ENCODE measurements at places on chromosomes 13 and 19. TPM values are rescaled to one million over a fixed set of nuclear protein-coding genes. Genes with fewer than 3 reads are reported as not detected.
A peak's percentile ranks its signal among the peaks of the same experiment; 100 is the strongest.

- DNase-seq = no peak
Observed at GRCh38 chr19:48925240-48925843, 8.2 kb upstream of the DHDH start.

DNA sequence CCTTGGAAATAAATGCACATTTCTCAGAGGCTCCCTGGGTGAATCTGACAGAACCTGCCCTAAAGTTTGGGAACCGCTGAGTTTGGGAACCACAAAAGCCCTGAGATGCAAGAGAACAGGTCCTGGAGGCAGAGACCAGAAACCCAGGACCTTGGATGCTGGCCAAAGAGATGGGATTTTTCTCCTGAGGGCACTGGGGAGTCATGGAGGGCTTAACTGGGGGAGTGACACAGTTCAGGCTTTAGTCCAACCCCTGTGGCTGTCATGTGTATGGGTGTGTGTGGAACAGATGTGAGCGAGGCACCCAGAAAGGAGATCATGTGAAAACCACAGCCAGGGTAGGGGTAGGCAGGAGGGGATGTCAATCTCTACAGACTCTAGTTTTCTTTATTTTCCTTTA lies 3.9 kb upstream of the NCCRP1 start:
- no peak for DNase-seq

- DNase-seq = no peak
Observed at GRCh38 chr19:20558011-20558410, 7.6 kb downstream of the ZNF737 start.

DNA sequence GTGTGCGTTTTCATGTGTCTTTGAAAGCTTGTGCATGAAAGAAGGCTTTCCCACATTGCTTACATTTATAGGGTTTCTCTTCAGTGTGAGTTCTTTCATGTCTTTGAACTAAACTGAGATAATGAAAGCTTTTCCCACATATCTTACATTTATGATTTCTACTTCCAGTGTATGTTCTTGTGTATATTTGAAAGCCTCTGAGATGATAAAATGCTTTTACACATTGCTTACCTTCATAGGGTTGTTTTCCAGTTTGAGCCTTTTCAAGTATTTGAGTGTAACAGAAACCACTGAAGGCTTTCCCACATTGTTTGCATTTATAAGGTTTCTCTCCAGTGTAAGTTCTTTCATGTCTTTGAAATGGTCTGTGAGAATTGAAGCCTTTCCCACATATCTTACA lies 9.8 kb upstream of the ZNF441 start:
- DNase-seq = no peak

GRCh38 chr19:42076380-42076944 lies 496 bp downstream of the ZNF574 start:
- DNase-seq = peak; percentile 82

- DNase-seq = no peak
Observed at GRCh38 chr13:26378116-26378515, 124.2 kb downstream of the CDK8 start.

- DNase-seq = no peak
Observed at GRCh38 chr13:77425705-77426104, 98.8 kb upstream of the MYCBP2 start.

DNA sequence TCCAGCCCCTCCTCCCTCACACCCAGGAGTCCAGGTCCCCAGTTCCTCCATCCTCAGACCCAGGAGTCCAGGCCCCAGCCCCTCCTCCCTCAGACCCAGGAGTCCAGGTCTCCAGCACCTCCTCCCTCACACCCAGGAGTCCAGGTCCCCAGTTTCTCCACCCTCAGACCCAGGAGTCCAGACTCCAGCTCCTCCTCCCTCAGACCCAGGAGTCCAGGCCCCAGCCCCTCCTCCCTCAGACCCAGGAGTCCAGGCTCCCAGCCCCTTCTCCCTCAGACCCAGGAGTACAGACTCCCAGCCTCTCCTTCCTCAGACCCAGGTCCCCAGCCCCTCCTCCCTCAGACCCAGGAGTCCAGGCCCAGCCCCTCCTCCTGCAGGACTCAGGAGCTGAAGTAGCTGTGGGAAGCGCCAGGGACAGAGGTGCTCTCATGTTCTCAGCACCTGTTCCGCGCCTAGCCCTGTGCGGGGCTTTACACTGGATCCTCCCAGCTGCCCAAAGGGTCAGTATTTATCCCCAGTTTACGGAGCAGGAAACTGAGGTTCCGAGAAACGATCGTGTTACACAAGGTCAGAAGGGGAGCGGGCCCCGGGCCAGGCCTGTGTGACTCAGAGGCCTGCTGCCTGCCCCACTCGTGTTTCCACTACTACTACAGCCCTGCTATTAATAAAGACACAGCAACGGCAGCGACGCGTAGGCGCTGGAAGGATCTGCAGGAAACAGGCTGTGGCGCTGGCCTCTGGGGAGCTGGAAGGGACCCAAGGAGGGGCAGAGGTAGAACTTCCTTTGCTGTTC lies 1.7 kb upstream of the SBK3 start:
- DNase-seq = peak; percentile 79

DNA sequence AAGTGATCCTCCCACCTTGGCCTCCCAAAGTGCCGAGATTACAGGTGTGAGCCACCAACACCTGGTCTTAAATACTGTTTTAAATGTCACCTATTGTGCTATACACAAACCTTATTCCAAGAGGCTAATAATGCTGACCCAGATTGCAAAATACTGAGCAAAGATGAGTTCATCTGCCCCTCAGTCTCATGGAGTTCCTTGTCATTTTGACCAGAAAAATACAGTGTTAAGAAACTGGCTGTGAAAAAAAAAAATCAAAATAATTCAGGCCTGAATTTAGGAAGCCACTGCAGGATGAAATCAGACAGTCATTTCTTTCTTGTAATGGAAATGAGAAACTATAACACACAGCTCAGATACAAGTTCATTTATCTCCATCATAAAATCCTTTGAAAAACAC lies 59.9 kb downstream of the TBC1D4 start:
- DNase-seq = no peak

GRCh38 chr13:45296259-45296658 lies 44.7 kb downstream of the TPT1 start:
- no peak for DNase-seq

- DNase-seq = no peak
Observed at GRCh38 chr19:19201697-19202630, 1.2 kb downstream of the NR2C2AP start.

The ETHE1 gene
- 33.3 TPM for total RNA-seq

The KIR3DL1 gene
- total RNA-seq = not detected

The POSTN gene
- total RNA-seq = 27.6 TPM

The ZNF471 gene
- total RNA-seq = 22.2 TPM

The ANKLE1 gene
- 1.7 TPM for total RNA-seq
